ENCODE measurements at places on chromosomes 4 and X.

- DNase-seq, result no peak
Measured at GRCh38 chrX:84737471-84737871, 235.2 kb upstream of the HDX start.

DNA sequence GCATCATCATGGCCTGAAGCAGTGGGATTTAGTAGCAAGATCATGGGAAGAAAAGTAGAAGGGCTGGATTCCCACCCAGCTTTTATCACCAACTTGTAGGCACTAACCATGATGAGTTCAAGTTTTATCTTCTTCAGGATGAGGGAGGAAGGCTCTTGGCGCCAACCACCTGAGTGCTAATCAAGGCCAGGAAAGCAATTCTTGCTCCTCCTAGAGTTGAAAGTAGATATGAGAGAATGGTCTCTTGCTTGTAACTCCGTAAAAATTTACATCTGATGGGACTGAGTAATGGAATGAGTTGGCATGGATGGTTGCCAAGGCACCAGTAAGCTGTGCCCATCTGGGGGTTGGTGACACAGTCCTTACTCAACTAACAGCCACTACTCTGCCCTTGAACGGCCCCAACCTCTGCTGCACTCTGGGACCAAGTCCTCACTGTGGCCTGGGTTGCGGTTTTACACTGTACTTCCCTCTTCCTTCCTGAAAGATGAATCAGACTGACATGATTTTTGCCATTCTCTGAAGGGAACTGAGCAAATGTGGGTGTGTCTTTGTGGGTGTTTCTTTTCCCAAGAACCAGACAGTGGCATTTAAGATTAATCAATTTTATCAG is 39.4 kb upstream of the NDP start:
- DNase-seq, result peak; percentile 16

DNA sequence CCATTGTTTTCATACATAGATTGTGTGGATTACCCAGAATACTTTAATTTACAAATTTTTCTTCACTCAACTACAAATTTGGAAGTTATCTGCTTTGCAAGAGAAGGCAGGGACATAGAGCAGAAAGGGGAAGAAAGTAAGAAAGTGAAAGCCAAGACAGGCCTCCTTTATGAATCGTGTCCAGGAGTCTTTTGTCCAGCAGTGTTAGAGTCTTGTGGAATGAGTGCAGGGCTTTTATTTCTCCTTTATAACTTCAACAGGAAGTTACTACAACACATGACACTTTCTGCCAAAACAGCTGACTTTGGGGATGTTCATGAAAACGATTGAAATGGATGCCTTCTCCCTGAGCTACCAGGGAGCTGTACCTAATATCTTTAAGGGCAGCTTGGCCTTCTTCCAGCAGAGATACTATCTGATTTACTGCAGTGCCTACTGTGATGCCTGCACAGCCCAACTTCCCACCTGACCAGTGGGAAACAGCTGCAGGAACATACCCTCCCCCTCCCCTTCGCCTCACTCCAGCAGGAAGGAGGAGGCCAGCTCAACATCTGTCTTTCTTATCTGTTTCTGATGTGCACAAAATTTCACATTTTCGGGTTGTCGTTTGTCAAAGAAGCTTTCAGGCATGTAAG is 557.7 kb upstream of the SLIT2 start:
- no peak for DNase-seq

DNA sequence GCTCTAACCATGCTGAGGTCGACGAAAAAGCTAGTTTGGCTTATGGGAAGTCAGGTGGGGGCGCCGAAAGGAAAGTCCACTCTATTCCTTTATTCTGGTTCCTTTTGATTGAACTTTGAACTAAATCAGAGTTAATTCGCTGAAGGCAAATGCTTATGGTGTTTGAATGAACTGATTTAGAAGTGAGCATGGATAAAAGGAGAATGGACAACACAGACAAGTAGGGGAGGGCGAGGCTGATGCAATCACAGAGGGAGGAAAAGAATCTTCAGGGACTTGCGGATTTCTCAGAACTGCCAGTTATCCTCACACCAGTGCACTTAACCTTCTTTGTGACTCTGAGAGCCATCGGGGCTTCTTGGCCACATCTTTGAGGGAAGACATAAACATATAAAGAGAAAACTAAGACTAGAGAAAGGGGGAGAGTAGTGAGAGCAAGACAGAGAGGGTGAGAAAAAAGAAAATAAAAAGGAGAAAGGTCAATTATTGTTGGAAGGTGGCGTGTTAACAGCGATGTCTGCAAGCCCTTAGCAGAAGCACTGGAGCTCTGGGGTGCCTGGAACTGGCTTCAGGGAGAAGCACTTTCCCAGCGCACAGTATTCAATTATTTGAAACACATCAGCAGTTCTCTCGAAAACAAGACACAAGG is 79.6 kb upstream of the PLAC1 start:
- DNase-seq, result no peak

DNA sequence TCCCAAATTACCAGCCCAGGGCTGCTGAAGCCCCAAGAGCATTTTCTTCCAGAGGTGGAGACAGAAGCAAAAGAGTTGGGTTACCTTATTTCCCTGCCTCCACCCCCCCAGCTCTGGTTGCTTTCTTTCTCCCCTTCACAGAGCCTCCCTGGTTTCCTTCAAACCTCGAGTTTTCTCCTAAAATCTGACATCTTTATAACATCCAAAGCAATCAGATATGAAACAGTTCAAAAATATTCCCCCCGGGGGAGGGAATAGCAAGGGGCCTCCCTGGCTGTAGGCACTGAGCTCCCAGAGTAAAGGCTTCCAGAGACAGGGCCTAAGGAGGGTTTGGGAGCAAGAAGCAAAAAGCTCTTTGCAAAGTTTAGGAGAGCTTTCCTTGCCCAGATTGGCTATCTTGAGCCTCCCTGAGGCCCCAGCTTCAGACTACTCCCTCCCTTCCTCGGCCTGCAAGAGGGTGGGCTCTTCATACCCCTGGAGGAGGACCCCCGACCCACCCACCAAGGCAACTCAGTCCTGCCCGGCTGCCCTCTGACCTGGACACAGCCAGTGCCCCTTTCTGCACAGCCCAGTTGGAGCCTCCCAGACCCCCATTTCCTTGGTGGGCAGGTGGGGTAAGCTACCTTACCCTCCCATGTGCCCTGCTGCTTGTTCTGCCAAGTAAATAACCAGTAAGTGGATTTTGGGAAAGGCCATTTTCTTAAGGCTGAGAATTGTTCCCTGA is 7.6 kb downstream of the MAMLD1 start:
- no peak for DNase-seq

DNA sequence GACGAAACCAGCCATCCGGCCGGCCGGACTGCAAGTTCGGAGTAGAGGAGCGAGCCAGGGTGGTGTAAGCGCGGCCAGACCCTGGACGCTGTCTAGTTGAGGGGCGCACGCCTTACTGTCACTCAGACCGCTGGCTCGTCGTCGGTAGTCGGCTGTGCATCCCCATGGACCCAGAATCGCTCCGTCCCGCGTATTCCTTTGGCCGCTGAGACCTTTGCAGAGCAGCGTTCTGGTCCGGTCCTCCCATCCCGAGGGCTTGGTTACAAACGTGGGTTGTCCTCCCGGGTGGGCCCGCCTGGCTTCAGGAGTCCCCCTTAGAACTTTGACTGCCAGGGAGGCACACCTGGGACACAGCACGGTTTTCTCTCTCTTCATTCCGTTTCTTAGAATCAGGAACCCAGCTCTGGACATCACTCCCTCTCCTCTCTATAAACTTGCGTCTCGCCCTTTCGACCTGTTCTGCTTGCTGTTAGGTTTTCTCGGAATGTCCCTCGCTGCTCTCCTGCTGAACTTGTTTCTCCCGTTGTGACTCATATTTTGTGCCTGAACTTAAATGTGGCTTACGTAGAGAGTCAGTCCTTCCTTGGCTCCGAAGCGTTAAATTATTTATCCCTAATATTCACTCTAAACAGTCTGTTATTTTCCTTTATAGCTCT is 672 bp downstream of the PGM2 start:
- peak; percentile 14 for DNase-seq

- DNase-seq, result peak; percentile 61
Measured at GRCh38 chrX:48695534-48695896, 1.0 kb upstream of the SUV39H1 start.

DNA sequence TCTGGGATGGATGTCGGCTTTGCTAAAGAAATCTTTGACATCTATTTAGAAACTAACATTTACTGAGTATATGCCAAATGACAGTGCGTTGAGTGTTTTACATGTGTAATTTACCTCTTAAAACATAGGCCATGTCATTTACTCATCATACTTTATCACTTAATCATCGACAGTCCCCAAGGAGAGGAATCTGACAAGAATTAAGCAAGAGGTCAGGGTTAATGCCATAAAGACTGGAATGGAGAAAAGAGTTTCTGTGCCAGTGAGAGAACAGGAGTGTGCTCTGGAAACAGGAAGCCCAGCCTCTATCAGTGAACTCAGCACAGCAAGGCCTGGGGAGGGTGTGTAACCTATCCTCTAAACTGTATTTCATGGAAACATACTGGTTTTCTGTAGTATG is 28.0 kb upstream of the AMOT start:
- no peak for DNase-seq

GRCh38 chr4:121551271-121551670 is 145.5 kb downstream of the ANXA5 start:
- DNase-seq, result no peak

DNA sequence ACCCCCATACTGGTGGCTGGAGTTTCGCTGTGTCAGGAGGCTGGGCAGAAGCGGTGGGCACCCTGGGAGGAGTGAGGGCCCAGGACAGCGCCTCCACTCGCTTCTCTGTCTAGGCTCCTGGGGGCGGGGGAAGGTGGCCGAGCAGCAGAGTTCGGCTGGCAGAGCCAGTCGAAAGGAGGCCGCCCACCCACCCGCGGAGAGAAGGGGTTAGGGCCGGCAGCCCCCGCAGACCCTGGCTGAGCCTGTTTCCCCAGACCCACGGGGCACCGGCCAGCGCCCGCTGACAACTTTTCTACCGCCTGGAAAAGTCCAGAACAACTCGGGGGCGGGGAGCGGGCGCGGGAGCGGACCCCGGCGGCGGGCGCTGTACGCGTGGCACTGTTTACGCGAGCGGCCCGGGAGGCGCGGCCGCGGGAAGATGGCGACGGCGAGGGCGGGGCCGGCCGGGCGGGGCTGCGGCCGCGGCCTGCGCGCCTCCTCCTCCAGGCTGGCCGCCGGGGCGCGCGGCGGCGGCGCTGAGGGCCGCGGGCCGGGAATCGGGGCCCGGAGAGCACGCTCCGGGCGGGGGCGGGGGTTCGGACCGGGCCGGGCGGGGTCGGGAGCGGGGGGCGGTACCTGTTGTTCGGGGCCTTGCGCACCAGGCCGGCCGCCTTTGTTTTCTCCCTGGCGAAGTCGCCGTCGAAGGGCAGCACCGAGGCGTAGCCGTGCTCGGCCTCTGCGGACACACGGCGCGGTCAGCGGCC is 628 bp downstream of the MXD4 start:
- DNase-seq, result peak; percentile 71

DNA sequence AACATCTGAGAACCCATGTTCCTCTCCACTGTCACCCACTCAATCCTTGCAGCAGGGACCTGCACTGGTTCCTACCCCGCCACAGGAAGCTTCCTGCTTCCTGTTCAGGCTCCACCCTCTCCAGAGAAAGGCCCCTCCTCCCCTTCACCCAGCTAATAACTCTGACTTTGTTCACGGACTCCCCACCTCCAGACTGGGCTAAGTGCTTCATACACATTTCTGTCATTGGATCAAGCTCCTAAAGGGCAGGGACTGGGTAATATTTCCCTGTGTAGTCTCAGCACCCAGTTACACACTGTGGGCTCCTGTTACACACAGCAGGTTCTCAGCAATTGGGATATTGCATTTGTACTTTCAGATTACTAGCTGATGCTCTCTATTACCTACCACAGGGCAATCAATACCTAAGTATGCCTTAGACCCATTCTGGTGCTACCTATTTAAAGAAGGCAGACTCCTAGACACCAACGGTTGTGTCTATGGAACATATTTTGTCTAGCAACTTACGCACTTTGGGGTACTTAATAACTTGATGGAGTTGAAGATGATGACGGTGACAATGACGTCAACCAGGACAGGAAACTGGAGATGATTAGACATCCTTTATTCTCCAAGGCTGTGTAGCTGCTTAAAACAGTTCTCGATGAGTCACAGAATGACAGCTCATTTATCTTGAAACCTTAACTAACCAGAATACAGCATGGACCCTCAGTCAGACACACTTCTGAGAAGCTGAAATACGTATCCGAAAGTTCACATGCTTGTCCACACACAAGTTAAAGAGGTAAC is 58.1 kb downstream of the MAML3 start:
- DNase-seq, result peak; percentile 65

DNA sequence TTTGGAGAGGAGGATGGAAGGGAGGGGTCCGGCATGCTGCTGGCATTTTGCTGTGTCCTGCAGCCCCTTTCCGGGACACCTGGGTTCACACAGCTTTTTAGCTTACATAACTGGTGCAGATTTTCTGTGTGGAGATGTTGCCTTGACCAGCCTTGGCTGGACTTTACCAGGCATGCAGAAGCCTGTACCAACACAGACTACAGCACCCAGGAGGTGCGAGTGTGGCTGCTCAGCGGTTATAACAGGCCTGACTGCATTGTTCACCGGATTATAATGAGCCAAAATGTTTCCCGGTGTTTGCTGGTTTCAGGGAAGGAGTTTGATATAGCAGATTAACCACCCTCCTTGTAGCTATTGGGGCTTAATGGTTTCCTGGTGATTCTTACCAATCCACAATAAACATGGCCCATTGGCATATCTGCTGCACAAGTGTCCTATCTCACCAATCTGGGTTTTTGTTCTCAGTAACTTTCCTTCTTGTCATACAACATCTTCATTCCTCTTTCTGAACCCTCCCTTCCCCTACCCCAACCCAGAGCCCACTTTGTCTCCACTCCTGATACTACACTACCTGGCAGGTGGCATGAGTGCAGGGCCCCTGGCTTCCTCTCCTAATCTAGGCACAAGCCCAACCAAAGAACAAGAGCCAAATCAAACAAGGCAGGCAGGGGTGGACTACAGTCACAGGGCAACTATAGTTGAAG is 3.9 kb downstream of the RPL10 start:
- DNase-seq, result no peak

- no peak for DNase-seq
Measured at GRCh38 chrX:16917120-16917519, 29.3 kb upstream of the REPS2 start.

DNA sequence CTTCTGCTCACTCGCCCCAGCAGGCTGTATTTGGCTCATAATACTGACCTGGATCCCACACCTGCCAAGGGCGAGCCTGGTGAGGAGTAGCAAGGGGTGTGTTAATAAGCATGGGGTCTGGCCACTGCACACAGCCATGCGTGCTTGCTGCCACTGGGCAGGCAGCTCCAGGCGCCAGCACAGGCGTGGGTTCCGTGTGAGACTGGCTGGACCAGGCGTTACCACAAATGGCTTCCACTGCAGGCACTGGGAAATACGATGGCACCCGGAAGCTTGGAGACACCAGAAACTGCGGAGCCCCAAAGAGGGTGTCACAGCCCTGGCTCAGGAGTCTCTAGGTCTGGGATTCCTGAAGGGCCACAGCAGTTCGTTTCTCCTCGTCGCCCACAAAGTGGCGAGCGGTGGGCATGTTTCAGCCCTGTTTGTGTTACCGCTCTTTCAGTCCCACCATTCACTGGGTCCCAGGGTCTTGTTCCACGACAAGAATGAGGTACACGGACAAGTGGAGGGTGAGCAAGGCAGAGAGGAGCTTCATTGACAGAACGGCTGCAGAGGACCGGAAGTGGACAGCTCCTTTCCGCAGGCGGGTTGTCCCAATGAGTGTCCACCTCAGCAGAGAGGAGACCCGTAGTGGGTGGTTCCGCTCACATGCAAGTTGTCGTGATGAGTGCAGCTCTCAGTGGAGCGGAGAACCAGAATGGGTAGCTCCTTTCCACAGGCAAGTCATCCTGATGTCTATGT is 428.9 kb downstream of the EPHA5 start:
- no peak for DNase-seq

Data from activated naive CD4-positive, alpha-beta T cell treated with anti-CD3 and anti-CD28 coated beads, Interleukin-2, amount 50 U/mL, for 72 hours (primary cell).